ENCODE measurements at places on chromosomes 12 and 14.

DNA sequence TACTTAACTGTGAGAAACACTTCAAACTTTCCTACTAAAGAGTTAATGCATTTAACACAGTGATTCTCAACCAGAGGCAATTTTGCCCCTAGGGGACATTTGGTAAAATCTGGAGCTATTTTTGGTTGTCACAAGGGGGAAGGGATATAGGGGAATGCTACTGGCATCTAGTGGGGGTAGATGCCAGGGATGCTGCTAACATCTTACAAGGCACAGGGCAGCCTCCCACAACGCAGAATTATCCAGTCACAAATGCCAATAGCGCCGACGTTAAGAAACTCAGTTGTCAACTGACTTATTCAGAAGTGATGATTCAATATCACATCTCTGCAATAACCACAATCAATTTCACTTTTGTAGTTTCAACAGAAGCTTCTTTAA lies 2.0 kb downstream of the EEA1 start:
- DNase-seq: no peak

GRCh38 chr12:22828066-22828465 lies 203.1 kb downstream of the ETNK1 start:
- no peak for DNase-seq

GRCh38 chr12:20188930-20189653 lies 179.2 kb upstream of the PDE3A start:
- no peak for DNase-seq

GRCh38 chr12:79858518-79858917 lies 76.4 kb downstream of the PPP1R12A start:
- DNase-seq: no peak
